RCC 7860 (cell line): ENCODE measurements at places on chromosomes 3 and 15.

GRCh38 chr3:63896332-63897030 is 15.7 kb downstream of the SCAANT1 start:
- no peak for DNase-seq

- no peak for DNase-seq
Measured at GRCh38 chr3:54983266-54984099, 55.6 kb upstream of the LRTM1 start.

DNA sequence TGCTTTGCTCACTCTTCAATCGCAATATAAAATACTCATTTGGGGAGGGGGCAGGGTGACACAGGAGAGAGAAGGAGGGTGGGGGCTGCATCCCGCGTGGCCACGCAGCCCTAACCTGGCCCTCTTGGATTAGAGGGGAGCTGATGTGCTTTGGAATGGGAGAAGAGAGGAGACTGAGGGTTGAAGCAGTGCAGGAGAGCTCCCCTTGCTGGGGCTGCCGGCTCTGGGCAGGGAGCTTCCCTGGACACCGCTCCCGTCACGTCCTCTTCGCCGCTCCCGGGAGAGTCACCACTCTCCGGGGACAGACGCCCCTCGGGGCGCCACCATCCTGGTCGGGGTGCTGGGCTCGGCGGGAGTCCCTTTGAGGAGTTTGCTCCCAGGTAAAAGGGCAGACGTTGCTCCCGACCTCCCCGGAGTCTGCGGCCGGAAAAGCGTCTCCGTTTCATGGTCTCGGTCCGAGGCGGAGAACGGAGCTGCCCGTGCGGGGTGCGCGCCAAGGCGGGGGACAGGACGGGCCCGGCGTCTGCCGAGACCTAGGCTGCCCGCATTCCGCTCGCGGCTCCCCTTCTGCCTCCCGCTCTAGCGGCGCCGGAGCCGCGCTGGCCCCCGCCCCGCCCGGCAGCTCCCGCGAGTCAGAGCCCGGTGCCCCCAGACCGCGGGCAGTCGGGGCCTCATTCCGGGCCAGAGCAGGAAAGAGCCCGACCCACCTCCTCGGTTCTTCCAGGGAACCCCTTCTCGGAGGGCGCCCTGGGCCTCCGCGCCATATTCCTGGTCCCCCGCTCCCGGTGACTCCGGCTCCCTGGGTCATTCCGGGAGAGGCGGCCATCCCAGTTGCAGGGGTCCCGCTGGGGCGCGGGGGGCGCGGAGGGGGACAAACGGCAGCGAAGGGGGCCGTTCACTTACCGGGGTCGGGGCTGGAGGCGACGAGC is 603 bp downstream of the SLC7A14 start:
- no peak for DNase-seq

DNA sequence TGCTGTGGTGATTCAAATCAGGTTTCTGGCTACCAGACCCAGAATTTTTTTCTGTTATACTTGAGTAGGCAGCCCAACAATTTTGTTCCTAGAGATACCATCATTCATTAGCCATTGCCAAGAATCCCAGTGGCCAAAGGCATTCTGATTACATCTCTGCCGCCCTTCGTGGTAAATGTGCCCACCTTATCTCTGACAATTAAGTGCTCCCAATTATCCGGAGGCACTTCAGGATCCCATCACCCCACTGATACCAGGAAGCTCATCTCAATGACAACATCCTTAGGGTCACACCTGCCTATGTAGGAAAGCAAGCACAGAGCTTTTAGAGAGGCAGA is 43.2 kb upstream of the RPL35A start:
- no peak for DNase-seq

DNA sequence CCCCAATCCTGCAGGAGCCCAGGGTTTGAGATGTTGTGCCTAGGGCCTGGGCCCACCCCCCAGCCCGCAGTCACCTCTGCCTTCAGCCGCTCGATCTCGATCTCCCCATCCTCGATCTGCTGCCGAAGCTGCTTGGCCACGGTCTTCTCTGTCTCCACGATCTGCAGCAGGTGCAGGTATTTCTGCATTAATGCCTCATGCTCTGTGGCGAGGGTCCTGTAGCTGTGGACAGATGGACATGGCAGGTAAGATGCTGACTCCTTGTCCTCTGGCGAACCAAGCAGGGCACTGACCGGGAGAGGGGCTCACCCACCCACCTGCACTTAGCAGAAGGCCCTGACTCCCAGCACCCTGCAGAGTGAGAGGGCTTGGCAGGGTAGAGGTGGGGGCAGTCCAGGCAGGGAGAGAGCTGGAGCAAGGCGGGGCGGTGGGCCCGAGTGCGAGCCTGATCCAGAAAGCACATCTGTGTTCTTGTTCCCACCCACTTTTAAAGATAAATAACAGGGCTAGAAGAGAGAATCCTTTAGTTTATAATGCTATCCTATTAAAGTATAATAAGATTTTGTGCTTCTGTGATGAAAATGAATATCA is 32.2 kb downstream of the RASGRF1 start:
- no peak for DNase-seq

GRCh38 chr3:151798466-151798865 is 15.4 kb upstream of the AADAC start:
- DNase-seq = peak; percentile 79

- peak; percentile 13 for DNase-seq
Measured at GRCh38 chr3:76570436-76571057, 469.4 kb upstream of the ROBO2 start.
